Stimulated activated CD8-positive, alpha-beta memory T cell treated with anti-CD3 and anti-CD28 coated beads, Interleukin-4, amount 100 ng/mL, for 1 hour (primary cell): ENCODE measurements at places on chromosomes 5 and 9.

DNA sequence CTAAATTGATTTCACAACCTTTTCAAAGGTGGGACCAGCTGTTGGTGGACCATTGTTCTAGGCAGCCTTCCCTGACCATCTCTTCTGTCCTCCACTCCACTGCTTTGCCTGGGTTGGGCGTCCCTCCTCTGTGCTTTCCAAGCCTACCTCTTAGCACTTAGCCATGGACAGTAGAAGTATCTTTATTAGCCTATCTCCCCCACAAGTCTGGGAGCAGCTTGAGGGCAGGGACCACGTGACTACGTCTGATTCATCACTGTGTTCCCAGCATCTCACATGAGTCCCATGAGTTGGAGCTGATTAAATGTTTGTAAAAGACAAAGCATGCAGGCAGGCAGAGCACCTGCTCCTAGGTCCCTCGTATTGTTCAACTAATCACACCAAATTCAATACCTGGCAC is 20.9 kb downstream of the MORN5 start:
- DNase-seq, result no peak

DNA sequence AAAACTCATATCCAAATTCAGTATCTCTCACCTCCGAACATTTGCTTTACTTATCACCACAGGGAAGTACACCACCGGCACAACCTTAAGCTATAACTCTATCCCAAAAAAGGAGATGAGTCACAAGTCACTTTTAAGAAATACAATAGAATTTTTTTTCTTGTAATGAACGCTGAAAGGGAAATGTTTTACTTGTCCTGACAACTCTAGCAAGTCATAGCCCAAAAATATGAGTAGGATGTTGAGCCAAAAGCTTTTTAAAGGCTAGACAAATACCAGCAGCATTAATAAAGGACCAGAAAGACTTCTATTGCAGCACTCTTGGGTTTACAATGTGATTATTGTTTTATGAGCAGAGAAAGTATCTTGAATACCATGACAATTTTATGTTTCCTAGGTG is 147.3 kb upstream of the FST start:
- DNase-seq, result no peak

- DNase-seq, result no peak
Observed at GRCh38 chr5:139708434-139708861, 60.3 kb downstream of the CXXC5 start.

DNA sequence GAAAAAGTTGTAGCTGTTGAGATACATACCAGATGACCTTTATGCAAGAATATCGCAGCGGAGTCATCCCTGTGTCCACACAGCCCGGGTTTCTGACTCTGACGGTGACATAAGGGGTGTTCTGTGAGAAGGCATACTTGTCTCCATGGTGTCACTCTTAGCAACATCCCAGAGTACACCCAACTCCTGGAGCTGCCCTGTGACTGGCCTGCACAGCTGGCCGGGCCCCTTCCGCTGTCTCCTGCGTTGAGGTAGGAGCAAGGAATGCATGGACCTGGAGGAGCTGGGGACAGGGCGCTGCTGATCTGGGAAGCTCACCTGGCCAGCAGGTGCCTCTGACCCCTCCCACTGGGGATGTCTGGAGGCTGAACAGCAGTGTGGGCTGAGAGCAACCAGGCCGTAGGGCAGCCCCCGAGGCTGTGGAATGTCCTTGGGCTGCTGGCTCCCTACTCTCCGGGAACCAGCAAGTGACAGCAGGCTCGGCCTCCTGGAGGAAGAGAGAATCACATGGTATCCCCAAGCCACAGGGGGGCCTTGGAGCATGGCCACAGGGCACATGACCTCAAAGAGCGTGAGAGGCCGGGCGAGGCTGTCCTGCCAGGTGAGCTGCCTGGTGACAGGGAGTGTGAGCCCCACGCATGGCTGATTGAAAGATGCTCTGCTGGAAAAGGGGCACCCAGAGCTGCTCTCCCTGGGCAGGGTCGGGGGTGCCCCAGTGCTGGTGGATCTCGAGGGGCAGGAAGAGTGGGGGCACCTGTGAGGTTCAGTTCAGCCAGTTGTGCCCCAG is 113.4 kb downstream of the MRPL36 start:
- DNase-seq, result no peak

GRCh38 chr5:151157426-151158286 is at the start of gene ANXA6:
Gene ANXA6 (minus strand): TSS chr5:151157779. CDS start chr5:151147901, 9,878 bp downstream.
- peak; percentile 38 for DNase-seq

DNA sequence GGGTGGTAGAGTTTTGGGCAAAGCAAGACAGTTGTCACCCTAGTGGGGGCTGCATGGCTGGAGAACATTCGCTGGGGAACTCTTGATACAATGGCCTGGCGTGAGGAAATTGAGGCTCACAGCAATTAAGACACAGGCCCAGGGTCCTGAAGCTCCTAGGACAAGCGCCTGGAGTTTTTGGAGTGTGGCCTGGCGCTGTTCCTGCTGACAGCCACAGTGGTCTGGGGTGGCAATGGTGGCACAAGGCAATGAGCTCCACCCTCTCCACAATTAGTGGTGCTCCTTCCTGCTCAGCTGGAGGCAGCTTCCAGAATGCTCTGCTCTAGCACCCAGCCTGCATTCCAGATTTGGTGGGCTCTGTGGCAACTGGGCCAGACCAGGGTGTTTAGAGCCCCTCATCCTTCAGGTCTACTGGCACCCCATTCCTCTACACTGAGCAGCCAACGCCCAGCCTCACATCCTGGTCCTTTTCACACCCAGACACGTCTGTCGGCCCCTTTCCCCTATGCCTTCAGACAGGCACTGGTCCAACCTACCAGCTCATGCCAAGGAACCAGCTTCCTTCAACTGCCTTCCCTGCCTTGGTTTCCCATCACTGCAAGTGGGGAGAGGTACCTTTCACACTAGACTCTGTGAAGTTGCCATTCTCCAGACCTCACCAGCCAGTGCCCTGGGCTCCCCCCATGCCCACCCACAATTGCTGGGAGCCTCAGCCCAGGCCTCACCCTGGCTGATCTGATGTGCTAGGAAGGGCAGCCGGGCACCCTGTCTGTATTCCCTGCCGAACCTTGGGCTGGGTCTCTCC is 138.1 kb upstream of the COL5A1 start:
- no peak for DNase-seq

DNA sequence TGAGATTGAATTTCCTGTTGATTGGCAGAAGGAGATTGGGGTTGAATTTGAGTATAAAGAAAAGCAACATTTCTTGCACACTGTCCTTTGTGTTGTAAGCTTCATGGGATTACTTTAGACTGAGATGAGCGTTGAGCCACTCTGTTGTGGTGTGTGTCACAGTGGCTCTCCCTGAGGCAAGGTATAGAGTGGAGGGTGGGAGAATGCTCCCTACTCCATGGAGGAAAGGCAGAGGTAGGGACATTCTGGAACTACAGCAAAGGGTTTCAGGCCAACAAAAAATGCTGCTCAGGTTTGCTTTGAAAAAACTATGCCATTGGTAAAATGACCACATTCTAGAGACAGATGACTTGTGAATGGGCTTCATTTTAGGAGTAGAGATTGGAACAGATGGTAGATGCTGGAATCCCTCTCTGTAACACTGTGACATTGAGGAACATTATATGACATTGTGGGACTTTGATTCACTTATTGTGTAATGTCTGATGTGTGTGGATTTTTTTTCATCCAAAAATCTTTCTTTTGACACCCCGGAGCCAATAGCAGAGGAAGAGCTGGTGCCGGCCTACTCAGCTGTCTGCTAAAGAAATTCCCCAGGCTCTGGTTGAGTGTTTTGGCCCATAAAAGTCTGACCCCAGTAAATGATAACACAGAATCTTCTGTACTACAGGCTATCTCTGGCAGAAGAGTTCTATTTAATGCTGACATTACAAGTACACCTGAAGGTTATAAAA is 6.2 kb upstream of the CEP120 start:
- no peak for DNase-seq

DNA sequence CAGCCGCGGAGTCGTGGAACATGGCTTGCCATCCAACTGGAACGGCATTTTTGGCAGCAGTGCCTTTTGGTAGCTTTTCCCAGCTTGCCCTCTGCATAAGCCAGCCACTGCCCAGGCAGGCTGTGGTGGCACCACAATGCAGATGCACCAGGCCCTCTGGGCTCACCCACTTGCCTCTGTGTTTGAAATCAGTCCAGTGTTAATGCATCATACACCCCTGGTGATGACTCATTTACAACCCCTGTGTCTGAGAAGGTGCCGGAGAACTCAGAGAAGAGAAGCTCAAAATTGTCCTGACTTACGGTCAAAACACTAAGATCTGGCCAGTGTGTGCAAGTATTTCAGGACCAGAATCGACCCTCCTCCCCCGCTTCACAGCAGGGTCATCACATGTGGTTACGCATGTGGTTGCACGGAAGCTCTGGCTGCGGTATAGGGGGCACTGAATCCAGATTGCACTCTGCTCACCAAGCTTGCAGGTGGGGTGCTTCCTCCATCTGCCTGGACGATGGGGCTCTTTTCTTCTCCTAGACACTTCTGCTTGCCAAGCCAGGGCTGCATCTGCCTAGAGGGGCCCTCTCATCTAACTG is 66.5 kb upstream of the SMIM15 start:
- no peak for DNase-seq

GRCh38 chr5:127441799-127442484 is 75.5 kb upstream of the PRRC1 start:
- DNase-seq, result no peak

- DNase-seq, result no peak
Observed at GRCh38 chr9:136944212-136944518, 373 bp downstream of the FBXW5 start.

- peak; percentile 49 for DNase-seq
Observed at GRCh38 chr5:181261320-181262049, 542 bp upstream of the TRIM52 start.

DNA sequence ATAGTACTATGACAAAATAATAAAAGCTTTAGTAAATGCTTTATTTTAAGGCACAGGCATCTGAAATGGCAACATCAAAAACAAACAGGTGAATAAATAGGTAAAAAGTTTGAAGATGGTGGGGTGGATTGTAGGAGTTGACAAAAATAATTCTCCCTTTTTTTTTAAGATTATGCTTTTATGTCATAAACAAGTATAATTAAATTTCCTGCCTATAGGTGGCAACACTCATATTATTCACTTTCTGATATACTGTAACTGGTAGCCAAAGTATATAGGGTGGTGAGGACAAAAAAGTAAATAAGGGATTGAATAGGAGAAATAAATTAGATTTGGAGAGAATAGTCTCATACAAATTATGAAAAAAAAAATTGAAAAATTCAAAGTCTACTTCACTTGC is 120.0 kb upstream of the ACOT12 start:
- DNase-seq, result no peak

DNA sequence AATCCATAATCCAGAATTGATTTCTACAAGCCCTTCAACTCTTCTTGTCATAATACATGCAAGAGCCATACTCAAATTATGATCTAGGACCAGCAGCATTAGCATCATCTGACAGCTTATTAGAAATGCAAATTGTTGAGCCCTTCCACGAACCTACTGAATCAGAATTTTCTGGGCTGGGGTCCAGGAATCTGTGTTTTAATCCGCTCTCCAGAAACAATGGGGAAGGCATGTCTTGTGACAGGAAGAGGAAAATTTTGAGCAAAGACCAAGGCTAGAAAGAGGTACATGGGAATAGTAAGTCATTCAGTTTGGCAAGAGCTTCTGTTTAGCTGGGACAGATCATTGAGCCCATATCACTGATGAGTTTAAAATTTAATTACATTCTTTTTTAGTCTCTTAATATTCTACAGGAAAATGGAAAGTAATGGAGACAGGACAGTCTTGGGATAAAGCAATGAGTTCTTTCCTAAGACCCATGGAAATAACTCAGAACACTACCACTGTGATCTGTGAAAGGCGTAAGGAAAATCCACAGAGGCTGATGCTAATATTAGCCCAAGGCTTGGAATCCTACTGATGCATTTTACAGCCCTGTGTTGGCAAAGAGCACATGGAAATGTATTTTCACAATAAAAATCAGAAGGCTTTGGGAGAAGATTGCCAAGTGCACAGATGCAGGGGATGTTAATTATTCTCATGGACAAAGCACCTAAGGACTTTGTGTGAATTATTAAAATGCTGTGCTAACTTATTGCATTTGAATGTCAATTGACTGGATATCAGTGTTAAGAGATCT is 73.7 kb upstream of the STK32A start:
- no peak for DNase-seq
